ENCODE measurements at places on chromosomes 7 and 10.

DNA sequence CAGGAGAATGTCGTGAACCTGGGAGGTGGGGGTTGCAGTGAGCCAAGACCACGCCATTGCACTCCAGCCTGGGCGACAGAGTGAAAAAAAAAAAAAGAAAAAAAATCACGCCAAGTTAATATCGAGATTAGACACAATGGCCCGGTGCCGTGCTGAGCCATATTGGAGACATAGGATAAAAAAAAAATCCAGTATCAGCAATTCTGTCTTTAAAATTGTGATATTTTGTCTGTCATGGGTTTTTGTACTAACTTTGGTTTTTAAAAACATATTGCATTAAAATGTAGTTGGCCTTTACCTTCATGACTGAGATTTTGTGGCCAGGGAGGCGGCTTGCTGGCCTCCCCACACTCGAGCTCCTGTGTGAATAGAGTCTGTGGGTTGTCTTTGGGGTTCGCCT is 62.8 kb upstream of the PITRM1 start:
- no peak for DNase-seq

DNA sequence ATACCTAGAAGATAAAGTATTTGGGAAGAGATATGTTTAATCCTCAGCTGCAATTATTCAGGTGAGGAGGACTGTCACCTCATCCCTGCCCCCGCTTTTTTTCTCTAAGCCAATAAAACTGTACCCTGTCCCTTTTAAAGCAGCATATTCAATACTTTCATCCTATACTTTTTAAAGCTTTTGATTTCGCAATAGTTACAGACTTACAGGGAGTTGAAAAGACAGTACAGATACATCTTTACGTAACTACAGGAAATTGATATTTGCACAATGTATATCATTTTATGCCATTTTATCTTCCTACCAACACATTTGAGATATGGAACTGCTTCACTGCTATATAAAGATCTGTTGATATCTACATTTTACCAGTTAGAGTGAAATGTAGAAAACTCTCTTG is 47.6 kb downstream of the STK17A start:
- DNase-seq, result no peak

- no peak for DNase-seq
Measured at GRCh38 chr10:106816318-106817085, 348.0 kb downstream of the SORCS1 start.

DNA sequence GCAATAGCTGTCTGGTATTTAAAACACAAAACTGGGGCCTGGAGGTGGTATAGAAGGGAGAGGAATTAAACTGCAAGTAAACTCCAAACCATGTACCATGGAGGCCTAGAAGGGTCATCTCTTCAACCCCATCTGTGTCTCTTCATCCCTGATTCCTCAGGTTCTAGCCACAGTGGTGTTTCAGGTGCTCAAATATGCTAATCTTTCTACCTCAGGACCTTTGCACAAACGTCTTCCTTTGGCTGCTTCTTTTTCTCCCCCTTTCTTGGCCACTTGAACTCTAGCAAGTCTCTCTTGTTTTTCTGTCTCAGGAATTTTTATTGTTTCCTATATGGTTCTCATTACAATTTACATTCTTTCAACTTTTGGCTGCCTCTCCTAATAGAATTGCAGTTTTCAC is 25.6 kb upstream of the MTPN start:
- no peak for DNase-seq

- DNase-seq, result no peak
Measured at GRCh38 chr10:112799726-112800510, 150.1 kb upstream of the TCF7L2 start.

DNA sequence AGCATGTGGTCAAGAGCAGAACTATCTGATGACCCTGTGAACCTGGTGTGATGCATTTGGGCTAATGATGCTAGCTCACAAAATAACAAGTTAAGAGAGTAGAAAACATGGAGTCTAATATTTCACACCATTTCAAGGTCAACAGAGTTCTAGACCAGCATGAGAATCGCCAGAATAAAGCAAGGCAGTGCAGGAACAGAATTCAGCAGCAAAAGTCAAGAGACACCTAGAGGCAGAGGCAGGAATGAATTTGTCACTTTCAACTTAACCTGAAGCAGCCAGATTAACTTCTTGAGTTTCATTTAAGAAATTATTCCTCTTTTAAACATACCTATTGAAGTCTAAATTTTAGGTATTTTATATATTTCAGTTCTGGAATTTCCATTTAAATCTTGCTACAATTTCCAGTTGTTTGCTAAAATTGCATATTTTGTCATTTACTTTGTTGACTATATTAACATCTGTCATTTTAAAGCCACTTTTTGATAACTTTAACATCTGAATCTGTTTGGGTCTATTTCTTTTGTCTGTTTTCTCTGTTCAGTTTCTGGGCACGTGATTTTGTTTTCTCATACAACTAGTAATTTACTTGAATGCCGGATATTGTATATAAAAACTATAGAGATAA is 44.2 kb upstream of the PRSS58 start:
- no peak for DNase-seq

DNA sequence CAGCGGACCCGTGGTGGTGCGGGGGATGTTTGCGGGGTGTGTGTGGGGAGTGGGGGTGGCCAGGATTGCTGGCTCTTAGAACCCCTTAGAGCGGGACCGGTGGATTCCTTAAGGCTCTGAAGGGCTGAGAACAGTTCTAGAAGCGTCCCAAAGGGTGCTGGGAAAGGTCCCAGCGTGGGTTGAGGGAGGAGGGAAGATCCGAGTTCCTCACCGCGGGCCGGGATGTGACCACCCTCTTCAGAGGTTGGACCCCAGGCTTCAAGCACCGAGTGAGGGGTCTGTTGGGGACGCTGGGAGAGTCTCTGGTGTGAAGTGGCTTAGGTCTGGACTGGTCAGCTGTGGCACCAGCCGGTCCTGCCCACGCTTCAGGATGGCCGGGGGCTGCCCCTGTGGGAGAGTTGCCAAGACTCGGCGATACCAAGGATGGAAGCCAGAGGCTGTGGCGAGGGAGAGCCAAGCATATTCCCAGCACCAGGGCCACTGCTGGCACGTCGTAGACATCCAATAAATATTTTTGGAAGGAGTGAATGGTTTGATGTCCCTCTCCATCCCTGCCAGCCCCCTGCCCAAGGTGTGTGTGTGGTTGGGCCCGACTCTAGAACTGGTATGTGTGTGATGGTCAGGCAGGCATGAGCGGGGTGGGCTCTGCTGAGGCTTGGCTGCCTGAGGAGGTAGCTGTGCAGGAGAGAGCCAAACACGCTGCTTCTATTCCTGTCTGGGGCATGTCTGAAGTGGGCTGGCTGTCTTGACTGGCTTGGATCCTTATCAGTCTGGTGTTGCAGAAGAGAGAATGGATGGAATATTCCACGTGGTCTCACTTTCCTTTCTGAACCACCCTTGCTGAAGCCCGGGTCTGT is 19.2 kb downstream of the ZNF775 start:
- no peak for DNase-seq

DNA sequence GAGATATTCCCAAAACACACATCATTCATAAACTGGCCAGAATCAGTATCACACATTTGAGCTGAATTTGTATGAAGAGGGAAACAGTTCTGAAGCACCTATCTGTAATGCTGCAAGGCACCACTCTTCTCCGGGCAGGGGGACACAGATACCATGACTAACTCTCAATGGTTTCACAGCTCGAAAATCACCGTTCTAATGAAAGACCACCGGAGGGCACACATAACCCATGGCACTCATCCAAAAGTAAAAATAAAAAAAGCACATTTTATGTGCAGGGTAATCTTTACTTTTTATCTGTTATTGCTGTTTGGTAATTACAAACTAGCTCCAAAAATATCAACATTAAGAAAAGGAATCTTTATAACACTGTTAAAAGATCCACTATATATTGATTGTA is 137.5 kb downstream of the PARD3 start:
- no peak for DNase-seq

GRCh38 chr10:404991-405390 is 269.7 kb downstream of the ZMYND11 start:
- no peak for DNase-seq

DNA sequence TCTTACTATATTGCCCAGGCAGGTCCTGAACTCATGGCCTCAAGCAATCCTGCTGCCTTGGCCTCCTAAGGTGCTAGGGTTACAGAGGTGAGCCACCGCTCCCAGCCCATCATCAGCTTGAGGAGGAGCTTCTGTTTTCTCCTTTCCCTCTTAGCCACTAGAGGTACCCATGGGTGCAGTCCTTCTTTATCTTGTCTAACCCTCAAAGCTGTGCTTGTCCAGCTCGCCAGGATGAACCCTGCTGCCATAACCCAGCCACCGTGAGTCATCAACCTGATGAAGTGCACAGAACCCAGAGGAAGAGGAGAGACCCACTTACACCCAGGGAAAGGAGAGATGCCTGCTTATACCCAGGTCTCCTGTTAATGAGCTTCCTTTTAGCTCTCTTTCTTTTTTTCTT is 133.4 kb downstream of the CUL2 start:
- no peak for DNase-seq

- DNase-seq, result no peak
Measured at GRCh38 chr7:115034515-115034914, 112.6 kb downstream of the MDFIC start.

GRCh38 chr7:107854989-107855388 is 36.0 kb upstream of the DLD start:
- DNase-seq, result no peak

DNA sequence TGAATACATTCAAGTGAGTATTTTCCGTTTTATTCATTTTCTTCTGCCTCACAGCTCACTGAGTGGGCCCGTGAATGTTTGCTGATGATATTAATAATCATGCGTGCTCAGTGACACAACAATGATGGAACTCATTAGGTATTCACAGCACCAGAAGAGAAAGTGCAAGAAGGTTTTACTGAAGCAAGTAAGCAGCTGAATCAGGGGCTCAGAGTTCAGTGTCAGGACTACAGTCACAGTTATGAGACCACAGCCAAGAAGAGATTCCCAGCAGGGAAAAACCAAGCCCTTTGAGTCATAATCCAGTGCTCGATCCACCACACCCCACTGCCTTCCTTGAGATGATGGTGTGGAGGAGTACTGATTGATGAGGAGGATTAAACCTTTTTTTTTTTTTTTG is 247.4 kb downstream of the KIAA1217 start:
- DNase-seq, result no peak

DNA sequence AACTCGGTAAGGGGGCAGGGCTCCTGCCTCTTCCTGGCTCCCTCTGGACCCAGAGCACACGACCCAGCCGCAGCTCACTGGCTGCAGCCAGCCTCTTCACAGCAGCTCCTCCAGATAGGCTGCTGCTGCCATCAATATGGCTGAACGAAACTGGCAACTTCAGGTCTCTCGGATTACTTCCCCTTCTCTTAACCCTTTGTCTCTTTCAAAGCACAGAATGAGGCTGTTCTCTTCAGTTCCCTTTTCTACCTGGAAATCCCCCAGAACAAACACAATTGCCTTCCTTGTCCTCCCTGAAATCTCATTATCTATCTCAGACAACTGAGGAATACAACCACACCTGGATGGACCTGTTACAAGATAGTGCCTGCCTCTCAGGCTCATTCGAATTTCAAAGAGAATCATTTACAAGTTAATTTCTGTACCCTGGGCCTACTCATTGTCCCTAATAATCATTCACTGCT is 193.4 kb upstream of the MBL2 start:
- DNase-seq, result no peak

DNA sequence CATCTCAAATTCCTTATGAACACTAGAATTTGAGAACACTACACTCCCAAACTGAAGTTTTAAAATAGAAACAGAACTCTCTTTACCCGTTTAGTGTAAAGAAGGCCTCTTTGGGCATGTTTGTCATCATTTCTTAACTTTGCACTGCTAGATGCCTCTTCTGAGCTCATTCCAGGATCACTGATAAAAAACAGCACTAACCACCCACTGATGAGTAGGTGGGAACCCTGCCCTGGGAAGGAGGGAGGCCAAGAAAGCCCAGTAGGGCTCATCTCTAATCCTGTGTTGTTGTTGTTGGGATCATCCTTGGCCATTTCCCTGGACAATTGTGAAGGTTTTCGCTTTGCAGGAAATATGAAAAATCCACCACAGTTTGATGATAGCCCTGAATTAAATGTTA is 68.2 kb downstream of the CUBN start:
- DNase-seq, result no peak

DNA sequence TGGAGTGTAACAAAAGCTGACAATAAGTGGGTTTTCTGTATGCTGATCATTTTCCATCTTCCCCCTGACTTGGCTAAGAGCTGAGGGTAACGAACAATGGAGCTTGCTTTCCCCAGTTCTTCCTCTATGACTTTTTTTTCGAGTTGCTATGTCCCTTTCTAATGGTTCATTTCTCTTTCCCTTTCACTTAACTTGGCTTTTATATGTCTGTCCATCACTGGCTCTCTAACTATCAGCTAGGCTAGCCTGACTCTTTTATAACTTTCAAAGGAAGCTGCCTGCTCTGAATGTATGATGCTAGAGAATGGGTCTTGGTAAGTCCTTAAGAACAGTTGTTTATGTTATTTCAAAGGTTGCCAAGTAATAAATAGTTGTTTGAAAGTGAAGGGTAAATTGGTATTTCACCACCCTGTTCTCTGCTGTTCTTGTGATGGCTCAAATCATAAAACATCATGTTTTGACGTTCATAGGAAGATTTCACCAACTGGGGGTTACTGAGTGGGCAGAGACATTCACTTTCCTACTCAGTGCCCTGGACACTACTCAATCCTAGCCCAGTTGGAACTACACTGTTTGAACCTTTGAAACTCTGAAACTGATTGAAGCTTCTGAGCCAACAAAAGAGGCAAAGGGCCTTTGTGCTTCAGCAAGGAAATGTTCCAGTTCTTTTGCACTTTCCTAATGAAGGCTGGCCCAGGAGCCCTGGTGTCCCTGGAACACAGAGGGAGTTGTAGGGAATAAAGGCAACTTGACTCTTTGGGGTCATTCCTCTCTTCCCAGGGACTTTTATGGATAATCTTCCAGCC is 85.4 kb upstream of the PHYHIPL start:
- no peak for DNase-seq

DNA sequence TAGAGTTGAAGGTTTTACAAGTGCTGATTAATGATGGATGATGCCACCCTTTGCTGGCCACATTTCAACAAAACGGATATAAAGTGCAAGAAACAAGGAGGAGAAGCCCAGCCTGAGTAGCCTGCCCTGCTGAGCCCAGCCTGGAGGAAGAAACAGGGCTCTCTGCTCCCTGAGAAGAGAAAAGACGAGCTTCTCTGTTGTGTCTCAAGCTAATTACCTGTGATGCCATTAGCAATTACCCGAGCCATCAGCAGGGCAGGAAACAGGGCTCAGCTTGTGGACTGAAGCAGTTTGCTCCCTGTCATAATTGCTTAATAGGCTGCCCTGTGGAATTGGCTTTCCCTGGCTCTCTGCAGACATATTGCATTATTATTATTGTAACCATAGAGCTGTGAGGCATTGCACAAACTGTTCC is 709.3 kb upstream of the AUTS2 start:
- no peak for DNase-seq

GRCh38 chr10:11358011-11358410 is 253.4 kb downstream of the USP6NL start:
- DNase-seq, result no peak

- DNase-seq, result no peak
Measured at GRCh38 chr10:117237401-117237991, 3.4 kb upstream of the SLC18A2 start.

DNA sequence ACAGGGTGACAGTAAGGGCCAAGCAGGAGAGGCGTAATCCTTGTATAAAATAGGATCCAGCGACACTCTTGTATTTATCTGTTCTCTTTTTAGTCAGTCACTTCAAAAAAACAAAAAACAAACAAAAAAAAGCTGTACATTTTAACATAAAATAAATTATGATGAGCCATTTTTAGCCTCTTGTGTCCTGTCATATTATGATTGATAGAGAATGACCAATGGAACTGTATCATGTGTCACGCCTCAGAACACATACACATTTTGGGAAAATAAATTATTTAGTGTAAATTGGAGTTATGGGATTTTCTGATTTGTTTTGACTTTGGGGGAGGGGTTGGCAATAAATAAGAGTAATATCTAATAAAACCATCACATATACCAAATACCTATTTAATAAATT is 79.3 kb upstream of the SAMD8 start:
- no peak for DNase-seq

All from stimulated activated CD4-positive, alpha-beta T cell treated with anti-CD3 and anti-CD28 coated beads, Interleukin-12 subunit alpha, Interleukin-12 subunit beta, amount 100 ng/mL, for 48 hours (primary cell).